NCI-H2029 (cell line): ENCODE measurements at places on chromosomes 6 and 20.

DNA sequence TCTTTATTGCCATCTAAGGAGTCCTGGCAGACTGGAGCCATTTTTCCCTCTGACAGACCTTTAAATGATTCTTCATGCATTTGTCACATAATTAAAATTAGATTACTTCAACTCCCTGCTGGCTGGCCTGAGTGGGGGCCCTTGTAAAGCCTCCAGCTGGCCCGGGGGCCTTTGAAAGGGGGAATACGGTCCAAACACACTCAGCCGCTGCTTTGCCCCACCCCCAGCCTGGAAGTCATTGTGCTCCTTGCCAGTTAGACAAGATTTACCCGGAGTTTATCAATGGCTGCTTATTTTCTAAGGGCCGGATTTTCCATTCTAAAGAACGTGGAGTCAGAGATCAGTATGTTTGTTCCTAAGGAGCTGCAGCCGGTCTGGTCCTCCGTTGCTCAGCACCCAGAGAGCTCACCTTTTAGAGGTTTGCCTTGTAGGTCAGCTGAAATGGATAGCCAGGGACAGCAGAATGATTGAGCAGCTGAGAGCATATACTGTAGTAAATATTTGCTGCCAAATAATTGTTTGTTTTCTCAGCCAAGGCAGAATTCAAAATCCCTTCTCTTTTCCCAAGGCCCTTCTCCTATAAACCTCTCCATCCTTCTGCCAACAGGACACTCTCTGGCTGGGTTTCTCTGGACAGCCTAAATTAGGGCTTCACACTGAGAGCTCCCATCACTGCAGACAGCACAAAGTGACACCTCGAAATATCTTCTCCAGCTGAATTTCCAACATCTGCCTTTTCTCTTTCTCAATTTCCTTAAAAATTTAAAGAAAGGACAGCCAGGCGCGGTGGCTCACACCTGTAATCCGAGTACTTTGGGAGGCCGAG lies 68.4 kb upstream of the RBM24 start:
- no peak for DNase-seq

DNA sequence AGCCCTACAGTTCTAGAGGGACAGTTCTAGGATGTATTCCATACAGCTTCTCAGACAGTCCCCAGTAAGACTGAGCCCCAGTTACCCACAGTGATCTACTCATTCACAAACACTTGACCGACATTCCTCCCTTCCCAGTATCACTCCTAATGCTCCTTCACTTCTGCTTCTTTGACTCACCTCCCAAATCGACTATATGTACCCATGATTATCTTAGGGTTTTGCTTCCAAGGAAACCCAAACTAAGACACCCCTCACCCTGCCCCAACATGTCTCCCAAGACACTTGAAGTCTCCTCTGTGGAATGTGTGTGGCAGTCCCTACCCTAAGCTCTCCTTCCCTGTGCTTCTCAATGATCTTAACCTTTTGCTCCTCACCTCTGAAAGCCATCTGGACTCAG lies 23.6 kb upstream of the TGM6 start:
- DNase-seq: no peak

GRCh38 chr6:126335210-126335609 lies 4.7 kb upstream of the CENPW start:
- DNase-seq: no peak

DNA sequence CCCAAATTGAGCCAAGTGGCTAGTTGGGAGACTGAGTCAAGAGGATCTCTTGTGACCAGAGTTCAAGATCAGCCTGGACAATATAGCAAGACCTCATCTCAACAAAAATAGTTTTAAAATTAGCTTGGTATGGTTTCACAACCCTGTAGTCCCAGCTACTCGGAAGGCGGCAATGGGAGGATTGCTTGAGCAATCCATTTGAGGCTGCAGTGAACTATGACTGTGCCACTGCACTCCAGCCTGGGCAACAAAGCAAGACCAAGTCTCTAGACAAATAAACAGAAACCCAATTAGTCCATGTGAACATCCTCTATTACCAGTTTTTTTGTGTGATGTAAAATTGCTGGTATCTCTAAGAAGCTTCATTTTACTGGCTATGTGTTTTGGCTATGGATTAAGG lies 106.2 kb downstream of the TULP4 start:
- peak; percentile 41 for DNase-seq

GRCh38 chr6:131828951-131829350 lies 21.1 kb downstream of the ENPP1 start:
- DNase-seq: no peak

GRCh38 chr6:30826961-30827342 lies 57.4 kb upstream of the DDR1 start:
- no peak for DNase-seq

DNA sequence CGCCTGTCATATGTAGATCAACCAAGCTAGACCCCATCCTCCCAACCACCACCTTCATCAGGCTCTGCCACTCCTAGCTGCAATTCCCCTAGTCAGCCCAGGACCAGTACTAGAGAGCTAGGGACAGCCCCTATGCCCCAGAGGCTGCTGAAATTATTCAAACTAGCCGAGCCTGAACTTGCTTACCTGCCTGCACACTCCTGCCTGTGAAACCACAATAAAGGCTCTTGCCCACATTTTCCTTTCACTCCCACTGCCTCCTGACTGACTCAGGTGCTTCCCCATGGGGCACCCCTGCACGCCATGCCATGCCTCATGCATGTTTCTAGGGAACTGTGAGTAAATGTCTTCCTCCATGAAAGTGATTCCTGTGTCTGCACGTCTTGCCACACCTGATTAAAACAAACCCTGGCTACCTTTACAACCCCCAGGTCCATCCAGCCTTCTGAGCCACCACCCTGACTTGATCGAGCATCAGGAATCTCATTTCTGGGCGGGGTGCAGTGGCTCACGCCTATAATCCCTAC lies 66.5 kb upstream of the IER3 start:
- no peak for DNase-seq

GRCh38 chr20:35120012-35120701 lies 27.0 kb downstream of the EDEM2 start:
- no peak for DNase-seq

DNA sequence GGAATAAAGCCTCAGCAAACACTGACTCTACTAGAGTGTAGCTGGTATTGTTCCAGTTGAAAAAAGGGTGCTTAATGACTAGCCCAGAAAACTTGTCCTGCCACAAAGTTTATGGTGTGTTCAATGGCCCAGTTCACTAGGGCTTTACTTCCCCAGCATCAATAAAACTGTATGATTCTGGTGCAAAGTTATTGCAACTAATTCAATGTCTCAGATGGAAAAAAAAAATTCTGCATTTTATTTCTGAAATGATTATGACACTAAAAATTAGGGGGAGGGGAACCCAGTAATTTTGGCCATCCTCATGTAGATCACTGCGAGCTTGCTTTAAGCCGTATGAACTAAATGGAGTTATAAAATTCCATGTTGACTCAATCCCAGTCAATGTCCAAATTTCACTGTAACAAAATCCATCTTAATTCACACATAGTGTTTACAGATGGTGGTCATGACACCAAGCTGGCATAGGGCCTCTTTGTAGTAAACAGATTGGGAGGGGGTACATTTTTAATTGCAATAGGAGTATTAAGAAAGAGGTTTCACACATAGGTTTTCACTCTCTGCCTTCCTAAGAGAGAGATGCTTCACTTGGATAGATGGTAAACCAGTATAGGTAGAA lies 41.2 kb downstream of the PTPRK start:
- no peak for DNase-seq

DNA sequence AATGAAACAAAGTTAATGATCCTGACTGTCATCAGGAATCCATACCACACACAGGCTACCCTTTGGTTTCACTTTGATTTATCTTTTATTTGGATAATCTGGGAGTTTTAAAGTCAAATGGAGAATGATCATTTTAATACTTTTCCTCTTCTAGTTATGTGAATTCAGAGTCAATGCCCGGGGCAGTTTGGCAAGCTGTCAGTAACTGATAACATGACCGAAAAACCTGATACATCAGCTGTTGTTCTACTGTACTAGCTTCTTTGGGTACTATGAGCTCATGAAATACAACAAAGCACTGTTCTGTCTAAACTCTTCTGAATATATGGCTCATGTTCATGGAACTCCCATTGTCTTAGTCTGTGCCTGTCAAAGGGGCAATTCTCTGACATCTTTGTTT lies 30.2 kb downstream of the KLHL31 start:
- no peak for DNase-seq

DNA sequence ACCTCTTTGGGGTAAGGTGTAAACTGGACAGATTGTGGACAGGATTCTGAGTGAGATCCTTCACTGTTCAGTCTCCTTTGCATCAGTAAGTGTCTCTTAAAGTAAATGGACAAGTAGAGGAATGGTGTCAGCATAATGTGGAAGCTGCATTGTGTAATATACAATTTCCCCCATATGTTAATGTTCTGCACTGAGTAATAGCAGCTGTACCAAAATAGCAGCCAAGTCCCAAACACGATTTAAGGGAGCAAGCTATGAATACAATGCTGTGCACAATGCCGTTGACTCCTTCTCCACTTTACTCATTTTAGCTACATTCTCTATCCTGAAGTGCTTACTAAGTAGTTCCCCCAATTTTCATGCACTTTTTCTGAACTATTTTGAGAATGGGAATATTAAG lies 21.1 kb upstream of the TRIM26 start:
- no peak for DNase-seq

DNA sequence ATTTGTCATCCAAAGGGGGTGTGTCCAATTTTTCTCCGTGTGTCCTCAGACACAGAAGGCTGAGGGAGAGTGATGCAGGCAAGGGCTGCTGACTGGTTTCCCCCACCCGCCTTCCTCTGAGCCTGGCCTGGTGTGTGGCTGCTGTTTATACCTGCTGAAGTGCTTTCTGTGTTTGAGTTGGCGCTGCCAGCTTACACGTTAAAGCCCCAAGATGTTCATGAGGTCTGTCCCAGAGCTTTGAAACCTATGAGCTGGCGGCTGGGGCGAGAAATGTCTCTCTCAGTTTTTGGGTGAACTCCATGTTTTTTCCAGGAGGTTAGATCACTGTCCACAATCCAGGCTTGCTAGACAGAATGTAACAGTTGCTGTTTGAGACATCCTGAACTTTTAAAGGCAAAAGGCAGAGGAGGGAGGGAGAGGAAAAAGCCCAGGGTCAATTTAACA lies 69.0 kb upstream of the CCN2 start:
- DNase-seq: no peak

- no peak for DNase-seq
Observed at GRCh38 chr6:156955494-156956183, 178.5 kb downstream of the ARID1B start.

DNA sequence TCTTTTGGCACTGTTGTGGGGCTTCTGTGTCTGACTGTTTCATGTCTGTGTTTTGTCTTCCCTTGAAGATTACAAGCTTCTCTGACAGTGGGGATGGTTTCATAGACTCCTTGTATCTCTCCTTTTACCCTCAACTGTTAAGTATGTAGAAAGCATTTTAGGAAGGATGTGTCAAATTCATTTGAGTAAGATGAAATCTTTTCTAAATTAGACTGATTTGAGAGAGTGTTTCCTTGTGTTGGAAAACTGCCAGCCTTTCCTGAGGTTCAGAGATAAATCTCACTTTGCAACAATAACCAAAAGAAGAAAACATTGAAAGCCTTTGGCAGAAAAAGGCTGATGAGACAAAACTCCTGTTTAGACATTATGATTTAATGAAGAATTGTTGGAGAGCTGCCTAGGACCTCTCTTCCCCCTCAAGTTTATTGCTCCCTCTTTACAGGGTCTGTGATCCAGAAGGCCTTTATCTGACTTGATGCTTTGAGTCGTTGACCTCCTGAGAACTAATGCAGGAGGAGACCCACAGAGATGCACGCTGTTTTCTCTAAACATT lies 68.3 kb downstream of the ANKS1A start:
- no peak for DNase-seq

GRCh38 chr6:40802481-40802880 lies 215.3 kb upstream of the LRFN2 start:
- no peak for DNase-seq

DNA sequence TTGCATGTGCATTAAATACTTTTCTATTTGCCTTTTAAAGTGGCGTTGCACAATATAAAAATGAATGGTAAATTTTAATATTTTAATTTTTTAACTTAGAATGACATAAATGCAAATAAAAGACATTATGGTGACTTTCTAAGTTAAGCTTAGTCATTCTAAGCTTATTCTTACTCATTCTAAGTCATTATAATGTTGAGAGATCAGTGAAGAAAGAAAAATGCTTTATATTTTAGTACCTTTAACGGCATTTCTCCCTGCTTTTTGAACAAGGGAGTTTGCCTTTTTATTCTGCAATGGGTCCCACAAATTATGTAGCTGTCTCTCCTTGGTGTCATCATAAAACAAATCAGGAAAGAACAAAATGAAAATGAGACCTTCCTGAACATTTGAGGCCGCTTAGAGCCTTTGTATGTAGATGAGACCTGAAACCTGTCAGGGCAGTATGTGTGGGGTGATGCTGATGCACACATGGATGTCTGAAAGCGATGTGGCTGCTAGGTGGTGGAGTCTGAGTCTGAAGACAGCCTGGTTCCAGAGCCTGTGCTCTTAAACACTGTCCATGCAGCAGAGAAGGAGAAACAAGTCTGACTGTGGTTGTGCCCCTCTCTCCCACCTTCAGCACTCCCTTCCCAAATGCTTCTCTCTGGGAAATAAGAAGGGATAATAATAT lies 158.0 kb downstream of the PHF3 start:
- no peak for DNase-seq

- DNase-seq: no peak
Observed at GRCh38 chr6:158004701-158005095, 23.0 kb downstream of the SYNJ2 start.

- DNase-seq: no peak
Observed at GRCh38 chr20:50724851-50725723, 6.3 kb upstream of the PARD6B start.

- no peak for DNase-seq
Observed at GRCh38 chr6:44407951-44408670, 20.6 kb downstream of the CDC5L start.

DNA sequence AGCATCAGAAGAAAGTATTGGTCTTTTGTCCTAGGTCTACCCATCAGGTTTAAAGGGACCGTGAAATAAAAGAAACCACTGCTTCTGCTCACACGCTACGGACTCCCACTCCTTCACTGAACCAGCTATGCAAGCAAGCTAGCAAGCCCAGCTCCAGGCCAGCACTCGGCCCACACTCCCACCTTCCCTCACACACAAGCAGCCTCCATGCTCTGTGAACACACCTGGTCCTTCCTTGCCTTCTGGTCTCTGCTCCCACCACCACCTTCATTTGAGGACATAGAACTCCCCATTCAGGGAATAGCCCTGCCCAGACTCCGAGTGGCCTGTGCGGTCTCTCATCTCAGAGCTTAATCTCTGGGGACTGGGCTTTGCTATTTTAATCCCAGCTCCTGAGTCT lies 436.4 kb upstream of the CDH4 start:
- DNase-seq: no peak

GRCh38 chr20:50744143-50744792 lies 12.9 kb downstream of the PARD6B start:
- DNase-seq: no peak
